ENCODE measurements at places on chromosomes 13 and 19.

DNA sequence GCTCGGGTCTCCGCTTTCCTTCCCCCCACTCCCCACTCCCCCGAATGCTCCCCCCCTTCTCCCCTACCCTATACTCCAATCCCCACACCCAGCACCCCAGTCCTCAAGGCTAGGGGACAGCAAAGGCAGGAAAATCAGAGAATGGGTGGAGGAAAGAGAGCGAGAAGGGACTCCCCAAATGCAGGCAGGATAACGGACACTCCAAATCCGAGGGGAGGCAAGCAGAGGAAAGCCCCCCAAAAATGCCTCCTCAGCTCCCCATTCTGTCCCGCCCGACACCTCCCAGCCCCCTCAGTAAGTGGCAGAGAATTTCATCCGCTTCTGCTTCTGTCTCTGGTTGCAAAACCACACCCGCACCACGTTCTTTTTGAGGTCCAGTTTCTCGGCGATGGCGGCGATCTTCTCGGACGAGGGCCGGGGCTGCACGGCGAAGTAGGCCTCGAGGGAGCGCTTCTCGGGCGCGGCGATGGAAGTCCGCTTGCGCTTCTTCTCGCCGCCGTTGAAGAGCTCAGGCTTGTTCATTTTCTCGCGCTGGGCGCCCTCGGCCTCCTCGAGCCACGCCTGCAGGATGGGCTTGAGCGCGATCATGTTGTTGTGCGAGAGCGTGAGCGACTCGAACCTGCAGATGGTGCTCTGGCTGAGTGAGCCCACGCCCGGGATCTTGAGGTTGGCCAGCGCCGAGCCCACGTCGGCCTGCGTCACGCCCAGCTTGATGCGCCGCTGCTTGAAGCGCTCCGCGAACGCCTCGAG lies 2.1 kb downstream of the POU4F1 start:
- DNase-seq: no peak

- no peak for DNase-seq
Observed at GRCh38 chr13:40589285-40590109, 76.9 kb downstream of the FOXO1 start.

GRCh38 chr19:43489310-43489709 lies 15.2 kb downstream of the PHLDB3 start:
- no peak for DNase-seq

DNA sequence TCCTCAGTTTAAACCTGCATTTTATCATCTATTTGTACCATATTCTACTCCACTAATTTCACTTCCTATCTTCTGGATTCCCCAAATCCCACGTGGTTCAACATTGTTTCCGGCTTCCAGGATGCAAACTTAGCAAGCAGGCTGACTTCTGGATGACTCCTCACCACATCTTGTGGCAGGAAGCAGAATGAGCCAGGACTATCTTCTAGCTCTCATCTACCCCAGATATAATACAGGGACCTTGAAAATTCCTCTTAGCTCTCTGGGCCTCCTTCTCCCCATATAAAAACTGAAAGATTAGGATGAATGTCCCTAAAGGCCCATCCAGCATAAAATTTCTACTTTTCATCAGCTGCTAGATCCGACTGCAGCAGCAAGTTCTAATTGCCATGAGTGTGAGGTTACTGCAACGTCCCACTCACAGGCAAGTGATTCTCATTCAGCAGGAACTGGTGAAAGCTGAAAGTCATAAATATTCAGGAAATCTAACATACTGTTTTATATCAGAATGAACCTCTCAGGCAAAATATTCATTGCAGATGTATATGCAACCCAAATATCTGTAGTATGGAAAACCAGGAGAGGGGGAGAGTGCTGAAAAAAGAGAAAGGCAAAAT lies 93.4 kb downstream of the KCTD12 start:
- no peak for DNase-seq

GRCh38 chr19:47428177-47428894 lies 9.0 kb upstream of the MEIS3 start:
- DNase-seq: peak; percentile 79

DNA sequence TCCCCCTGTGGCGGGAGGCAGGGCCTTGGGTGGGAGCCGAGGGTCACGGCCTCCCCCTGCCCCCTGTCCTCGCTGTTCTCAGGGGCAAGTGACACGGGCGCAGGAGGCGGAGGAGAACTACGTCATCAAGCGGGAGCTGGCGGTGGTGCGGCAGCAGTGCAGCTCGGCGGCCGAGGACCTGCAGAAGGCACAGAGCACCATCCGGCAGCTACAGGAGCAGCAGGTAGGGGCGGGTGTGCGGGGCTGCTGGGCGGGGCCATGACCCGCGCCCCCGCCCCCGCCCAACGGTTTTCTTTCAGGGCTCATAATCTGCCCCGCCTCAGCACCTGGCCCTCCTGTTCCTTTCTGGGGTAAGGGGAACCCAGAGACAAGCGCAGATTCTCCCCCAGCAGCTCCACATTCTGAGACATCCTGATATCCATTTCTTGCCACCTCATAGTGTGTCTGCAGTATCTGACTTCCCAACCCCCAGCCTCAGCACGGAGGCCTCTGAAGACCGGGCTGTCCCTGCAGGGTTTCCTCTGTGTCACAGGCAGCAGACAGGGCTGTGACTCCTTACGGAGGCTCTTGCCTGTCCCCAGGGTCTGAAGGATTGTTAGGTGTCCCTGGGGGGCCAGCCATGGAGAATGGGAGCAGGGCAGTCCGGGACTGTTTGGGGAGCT lies 15.9 kb downstream of the PRR36 start:
- no peak for DNase-seq
